ENCODE measurements at places on chromosomes 6 and 20.

DNA sequence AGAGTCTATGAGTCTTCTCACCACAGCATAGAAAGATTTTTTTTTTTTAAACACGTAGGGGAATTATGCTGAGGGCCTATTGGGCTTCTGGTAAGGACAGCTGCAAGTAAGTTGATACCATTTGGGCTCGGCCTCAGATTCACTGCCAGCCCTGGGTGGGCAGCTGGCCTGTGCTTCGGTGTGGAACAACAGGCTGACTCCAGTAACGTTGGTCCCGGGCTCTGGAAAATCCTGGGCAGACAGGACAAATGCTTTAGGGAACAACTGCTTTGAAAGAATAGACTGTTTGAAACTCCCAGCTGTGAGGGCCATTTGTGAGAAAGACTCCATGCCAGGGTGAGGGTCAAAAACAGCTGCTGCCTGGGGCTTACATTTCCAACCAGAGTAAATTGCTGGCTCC lies 366.5 kb downstream of the QKI start:
- DNase-seq = no peak

- no peak for DNase-seq
These were observed 578.2 kb downstream of the MEI4 start for GRCh38 chr6:78231002-78231401.

DNA sequence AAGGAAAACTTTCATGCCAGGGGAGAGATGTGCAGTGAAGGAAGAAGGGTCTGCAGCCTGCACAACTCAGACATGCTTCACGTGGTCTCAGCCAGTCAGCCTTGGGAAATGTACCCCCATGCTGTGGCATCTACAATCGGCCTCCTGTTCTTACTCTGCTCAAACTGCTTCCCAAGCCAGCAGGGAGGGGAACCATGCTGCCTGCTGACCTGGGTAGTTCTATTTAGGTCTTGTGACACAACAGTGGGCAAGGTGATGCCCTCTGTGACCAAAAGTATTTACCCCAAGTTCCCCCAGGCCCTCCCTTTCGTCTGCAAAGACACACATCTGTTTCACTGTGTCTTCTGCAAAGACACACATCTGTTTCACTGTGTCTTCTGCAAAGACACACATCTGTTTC lies 106.9 kb downstream of the SLC23A2 start:
- DNase-seq = no peak

- no peak for DNase-seq
These were observed 4.3 kb upstream of the BTN3A2 start for GRCh38 chr6:26360451-26361416.

- no peak for DNase-seq
These were observed 379.2 kb upstream of the SLC35B3 start for GRCh38 chr6:8814440-8815000.

- DNase-seq = no peak
These were observed 96.0 kb upstream of the LOC128125822 start for GRCh38 chr6:63476302-63476701.

- DNase-seq = peak; percentile 81
These were observed 213.1 kb downstream of the BTBD3 start for GRCh38 chr20:12130781-12131180.

GRCh38 chr6:139982195-139982594 lies 607.7 kb upstream of the CITED2 start:
- no peak for DNase-seq

- no peak for DNase-seq
These were observed 152.0 kb upstream of the ECI2 start for GRCh38 chr6:4287372-4287771.

DNA sequence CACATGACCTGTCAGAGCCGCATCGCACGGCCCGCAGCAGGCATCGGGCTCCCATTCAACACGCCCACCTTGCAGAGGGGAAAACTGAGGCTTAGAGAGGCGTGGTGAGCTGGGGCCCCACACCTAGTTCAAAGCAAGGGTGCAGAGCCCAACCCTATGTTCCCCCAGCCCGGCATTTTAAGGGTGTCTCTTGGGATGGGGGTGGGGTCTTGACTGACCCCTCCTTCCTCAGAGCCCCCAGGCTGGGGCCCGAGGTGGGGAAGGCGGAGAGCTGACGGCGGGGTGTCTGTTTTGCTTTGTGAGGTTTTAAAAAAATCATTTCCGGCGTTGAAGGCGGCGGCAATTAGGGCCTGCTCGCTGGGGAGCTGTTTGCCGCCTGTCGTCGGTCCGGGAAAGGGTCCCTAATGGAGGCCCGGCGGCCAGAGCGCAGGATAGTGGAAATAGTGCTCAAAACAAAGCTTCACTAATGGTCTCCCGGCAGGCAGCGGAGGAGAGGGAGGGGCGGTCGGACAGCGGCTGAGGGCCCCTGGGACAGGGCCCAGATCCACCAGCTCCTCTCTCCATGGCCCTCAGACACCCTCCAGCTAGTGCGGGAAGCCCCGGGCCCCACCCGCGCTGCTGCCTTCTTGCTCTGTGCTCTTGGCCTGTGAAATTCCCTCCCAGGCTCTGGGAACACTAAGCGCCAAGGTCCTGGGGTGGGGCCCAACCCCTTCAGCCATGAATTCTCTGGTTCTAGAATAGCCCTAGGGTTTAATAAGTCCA lies 11.9 kb downstream of the VSTM2L start:
- no peak for DNase-seq

DNA sequence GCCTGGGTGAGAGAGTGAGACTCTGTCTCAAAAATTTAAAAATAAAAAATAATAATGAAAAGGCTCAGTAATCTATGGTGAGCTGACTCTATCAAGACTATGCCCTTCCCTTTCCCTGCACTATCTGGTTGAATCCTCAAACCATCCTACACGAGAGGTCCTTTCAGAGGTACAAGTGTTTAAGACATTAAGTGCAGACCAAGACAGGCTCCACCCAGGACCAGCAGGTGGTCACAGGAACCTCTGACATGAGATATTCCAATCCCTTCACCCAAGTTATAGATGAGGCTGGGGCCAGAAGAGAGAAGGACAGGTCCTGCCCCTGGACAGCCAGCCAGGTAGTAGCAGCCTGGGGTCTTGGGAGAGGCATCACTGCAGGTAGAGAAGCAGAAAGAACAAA lies 182.6 kb downstream of the NFATC2 start:
- peak; percentile 54 for DNase-seq

- DNase-seq = no peak
These were observed 497.1 kb upstream of the ARID1B start for GRCh38 chr6:156280065-156280464.

DNA sequence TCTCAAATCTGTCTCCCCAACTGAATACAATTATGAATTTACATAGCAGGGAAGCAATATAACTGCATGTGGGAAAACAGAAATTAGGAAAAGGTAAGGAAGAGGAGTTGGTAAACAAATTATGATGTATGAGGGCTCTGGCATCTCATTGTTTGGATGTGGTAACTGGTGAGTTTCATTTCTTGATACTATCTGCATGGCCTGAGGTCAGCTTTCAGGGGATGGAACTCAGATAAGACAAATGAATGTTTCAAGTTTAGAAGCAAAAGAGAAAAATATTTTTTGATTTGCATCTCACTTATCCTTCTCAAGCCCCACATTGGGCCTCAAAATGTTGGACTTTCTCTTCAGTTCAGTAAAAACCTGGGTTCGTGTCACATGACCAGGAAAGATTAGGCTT lies 302.2 kb upstream of the GJE1 start:
- no peak for DNase-seq

- no peak for DNase-seq
These were observed 147.4 kb upstream of the SIM1 start for GRCh38 chr6:100612094-100612493.

DNA sequence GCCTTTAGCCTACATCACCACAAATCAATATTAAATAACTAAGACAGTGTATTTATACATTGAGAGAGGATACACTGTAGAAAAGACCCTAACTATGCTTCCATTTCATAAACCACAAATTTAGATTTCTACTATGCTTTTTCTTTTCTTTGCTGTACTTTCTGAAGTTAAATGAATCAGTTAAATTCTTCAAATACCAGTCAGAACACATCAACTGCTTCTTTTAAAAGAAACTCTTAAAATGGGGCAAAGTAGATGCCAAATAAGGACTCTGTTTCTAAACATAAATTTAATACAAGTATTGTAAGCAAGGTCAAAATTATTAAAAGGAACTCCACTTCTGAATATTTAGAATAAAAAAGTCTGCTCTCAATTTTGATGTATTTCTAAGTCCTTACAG lies 76.9 kb downstream of the GMDS start:
- DNase-seq = peak; percentile 30

- no peak for DNase-seq
These were observed 21.2 kb upstream of the CDKN1A start for GRCh38 chr6:36657271-36657670.

GRCh38 chr6:11412011-11412424 lies 125.5 kb upstream of the TMEM170B start:
- peak; percentile 77 for DNase-seq

- DNase-seq = peak; percentile 45
These were observed 66.5 kb upstream of the SLC35F1 start for GRCh38 chr6:117840541-117840983.

GRCh38 chr6:129032602-129033001 lies 149.7 kb downstream of the LAMA2 start:
- DNase-seq = no peak

- no peak for DNase-seq
These were observed 45.7 kb downstream of the SOBP start for GRCh38 chr6:107535626-107536025.

- no peak for DNase-seq
These were observed 26.7 kb upstream of the NNAT start for GRCh38 chr20:37494301-37494700.

DNA sequence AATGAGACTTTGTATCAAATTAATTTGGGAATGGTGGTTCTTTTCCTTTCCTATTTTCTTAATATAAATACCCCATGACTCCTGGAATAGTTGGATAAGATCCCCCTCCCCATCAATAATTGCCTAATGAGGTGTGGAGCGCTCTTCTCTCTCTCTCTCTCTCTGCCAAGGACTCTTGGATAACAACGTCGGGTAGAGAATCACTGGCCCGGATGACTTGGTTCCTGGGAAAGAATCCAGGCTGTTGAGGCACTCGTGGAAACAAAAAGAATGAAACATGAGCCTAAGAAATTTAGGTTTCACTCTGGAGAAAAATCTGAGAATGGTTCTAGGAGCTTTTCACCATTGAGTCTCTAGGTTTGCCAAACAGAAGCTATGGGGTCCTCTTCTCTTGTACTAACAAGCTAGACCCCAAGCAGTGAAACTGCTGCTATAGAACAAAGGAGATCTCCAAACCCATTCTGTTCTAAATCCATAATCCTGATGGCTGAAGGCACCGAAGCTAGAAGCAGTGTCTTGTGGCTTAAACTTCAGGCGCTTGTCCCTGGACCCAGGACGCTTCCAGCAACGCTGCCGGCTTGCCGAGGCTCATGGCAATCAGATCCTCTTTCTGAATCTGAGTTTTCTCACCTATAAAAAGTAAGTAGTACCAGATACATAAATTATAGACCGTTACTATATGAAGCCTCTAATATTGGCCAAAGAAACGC lies 241.6 kb upstream of the BTBD3 start:
- peak; percentile 8 for DNase-seq

- DNase-seq = peak; percentile 83
These were observed 16.5 kb downstream of the BLOC1S5 start for GRCh38 chr6:8047541-8048292.

GRCh38 chr20:55253781-55254180 lies 751.5 kb downstream of the CBLN4 start:
- no peak for DNase-seq

DNA sequence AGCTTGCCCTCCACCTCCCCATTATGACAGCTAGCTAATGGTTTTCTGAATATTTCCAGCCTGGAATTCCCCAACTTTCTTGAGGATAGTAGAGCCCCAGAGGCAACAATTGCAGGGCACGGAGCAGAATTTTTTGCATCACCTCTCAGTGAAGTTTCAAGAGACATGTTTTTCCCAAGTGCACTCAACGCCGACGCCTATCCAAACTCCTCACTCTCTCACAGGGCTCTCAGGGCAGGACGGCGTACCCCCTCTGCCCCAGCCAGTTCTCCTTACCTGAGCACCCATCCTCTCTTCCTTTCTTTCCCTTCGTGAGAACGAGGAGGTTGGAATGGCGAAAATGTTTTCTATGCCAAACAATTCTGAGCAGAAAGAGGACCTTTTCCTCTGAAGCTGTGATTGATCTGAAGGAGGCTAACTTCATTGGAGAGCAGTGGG lies 83.1 kb upstream of the FOXQ1 start:
- DNase-seq = no peak

DNA sequence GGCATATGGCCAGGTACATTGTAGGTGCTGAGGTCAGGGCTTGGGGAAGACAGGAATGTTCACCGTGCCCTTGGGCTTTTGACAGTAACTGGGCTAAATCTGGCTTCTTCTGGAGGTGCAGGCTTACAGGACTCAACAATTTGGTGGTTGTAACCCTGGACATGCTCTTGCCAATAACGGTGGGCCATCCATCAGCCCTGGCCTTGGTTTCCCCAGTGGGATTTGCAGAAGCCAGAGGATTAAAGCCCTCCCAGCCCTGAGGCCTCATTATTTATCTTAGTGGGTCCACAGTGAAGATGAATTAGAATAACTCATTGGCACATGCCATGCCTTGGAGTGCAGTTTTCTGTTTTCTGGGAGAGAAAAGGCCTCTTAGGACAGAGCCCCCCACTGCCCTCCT lies 44.0 kb downstream of the TOX2 start:
- DNase-seq = no peak

GRCh38 chr6:150269857-150270223 lies 99.0 kb upstream of the IYD start:
- DNase-seq = peak; percentile 80

All from iris pigment epithelial cell (primary cell).